Activated T-cell treated with anti-CD3 and anti-CD28 coated beads for 4 hours (primary cell): ENCODE measurements at places on chromosomes 2 and 18.

DNA sequence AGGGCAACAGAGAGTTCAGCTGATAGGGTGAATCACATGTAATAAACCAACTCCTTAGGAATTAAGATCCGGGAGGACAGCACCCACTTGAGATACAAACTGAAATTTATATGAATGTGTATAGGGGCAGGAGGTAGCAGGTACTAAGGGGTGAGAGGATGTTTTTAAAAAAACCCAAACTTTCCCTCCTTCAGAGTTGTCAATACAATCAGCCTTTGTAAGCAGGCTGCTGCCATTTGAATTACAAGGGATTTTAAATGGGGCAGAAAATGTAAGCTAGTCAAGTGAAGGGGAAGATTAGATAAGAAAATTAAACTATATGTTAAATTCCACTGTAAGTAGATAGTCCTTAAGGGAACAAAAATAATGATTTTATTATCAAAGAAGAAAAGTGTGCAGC is 1239.7 kb upstream of the CELF4 start:
- DNase-seq = no peak

GRCh38 chr2:66782780-66783361 is 347.9 kb downstream of the MEIS1 start:
- DNase-seq = no peak

DNA sequence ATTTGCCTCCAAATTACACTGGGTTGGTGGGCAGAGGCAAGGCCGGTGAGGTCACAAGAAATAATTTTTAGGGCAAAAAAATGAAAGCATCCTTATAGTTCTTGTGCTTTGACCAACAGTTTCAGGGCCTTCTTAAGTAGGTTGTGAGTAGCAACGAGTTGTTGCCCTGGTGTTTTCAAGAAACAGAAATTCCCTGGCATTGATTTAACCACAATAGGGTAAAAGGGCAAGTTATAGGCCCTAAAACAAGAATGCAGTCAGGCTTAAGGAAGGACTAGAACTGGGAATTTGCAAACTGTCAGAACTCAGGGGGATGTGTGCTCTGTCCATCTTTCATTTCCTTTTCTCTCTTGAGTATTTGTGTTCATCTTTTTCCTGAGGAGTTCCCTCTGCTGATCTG is 46.1 kb upstream of the STPG4 start:
- no peak for DNase-seq

DNA sequence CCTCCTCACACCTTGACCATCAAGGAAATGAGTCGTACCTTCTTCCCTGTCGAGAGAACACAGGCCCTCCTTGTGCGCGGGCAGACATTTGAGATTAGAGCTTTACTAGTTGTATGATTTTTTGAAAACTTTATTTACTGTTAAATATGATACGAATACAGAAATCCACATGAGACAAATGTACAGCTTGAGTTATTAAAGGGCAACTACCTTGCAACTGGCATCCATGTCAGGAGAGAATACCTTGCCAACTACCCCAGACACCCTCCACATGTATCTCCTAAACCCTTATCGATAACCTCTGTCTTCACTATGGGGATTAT is 28.3 kb downstream of the KLHL23 start:
- DNase-seq = no peak

- no peak for DNase-seq
Measured at GRCh38 chr2:790081-790480, 112.9 kb upstream of the TMEM18 start.

GRCh38 chr2:191187105-191187829 is 36.5 kb upstream of the STAT4 start:
- DNase-seq = no peak

DNA sequence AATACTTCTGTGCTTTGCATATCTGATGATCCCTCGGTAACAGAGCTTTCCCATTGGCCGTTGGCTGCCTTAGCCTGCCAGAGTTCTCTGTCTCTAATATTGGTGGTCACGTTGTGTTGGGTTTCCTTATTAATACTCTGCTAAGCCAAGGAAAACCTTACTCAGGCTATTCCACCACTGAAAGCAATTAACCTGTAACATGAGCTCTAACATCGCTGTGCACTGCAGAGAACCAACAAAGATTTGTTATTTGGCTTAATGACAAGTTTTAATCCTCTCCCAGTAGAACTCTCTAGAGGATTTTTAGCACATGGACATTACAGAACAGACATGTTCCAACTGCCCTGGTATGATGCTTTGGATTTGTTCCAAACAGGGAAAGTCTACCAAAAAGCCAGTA is 825.9 kb upstream of the POU3F3 start:
- no peak for DNase-seq

GRCh38 chr2:105396254-105397024 is 2.4 kb downstream of the FHL2 start:
- DNase-seq = peak; percentile 22

- no peak for DNase-seq
Measured at GRCh38 chr2:69104261-69104660, 91.3 kb downstream of the ANTXR1 start.

- DNase-seq = no peak
Measured at GRCh38 chr2:75801234-75801982, 90.7 kb upstream of the GCFC2 start.

- DNase-seq = no peak
Measured at GRCh38 chr2:30717081-30717650, 90.1 kb downstream of the CAPN13 start.

DNA sequence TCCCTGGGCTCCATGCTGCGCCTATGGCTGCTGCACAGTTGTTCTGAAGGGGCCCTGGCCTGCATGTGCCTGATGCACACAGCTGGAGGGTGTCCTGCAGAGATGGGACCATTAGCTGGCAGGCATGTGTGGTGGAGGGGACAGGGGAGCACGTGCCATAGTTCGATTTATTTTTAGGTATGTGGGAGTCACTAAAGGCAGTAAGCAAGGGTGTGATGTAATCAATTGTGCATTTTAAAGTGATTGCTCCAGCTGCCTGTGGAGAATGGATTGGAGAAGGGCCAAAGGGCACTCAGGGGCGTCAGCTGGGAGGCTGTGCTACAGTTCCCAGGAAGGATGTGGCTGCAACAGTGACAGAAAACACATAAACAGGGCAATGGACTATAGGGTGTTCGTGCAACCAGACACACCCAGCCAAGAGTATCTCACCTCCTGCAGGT is 205.1 kb downstream of the ARL4C start:
- DNase-seq = no peak

DNA sequence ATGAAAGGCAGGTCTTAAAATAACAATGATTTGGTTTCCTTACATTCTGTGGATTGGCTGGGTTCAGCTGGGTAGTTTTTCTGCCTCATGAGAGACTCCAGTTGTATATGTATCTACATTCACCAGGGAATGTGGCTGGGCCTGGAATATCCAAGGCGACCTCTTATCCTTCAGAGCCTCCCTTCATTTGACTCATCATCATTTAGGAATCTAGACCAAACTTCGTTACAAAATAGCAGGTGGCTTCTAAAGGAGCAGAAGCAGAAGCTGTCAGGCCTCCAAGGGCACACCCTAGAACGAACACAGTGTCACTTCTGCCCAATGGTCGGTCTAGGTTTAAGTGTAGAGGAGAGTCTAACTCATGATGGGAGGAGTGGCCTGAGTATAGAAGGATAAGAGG is 204.2 kb downstream of the EN1 start:
- DNase-seq = no peak

GRCh38 chr2:171794918-171795317 is 99.1 kb downstream of the SLC25A12 start:
- no peak for DNase-seq

GRCh38 chr18:22822024-22822423 is 111.1 kb upstream of the RBBP8 start:
- DNase-seq = no peak

GRCh38 chr18:76491776-76492668 is 3.0 kb downstream of the ZNF516 start:
- DNase-seq = peak; percentile 26

- no peak for DNase-seq
Measured at GRCh38 chr2:119260646-119261492, 37.2 kb downstream of the STEAP3 start.

GRCh38 chr2:183088061-183088460 is 9.5 kb downstream of the DUSP19 start:
- no peak for DNase-seq

- no peak for DNase-seq
Measured at GRCh38 chr18:8976606-8977005, 125.9 kb upstream of the NDUFV2 start.

GRCh38 chr2:55049043-55049820 is 1.0 kb downstream of the RTN4 start:
- peak; percentile 40 for DNase-seq

DNA sequence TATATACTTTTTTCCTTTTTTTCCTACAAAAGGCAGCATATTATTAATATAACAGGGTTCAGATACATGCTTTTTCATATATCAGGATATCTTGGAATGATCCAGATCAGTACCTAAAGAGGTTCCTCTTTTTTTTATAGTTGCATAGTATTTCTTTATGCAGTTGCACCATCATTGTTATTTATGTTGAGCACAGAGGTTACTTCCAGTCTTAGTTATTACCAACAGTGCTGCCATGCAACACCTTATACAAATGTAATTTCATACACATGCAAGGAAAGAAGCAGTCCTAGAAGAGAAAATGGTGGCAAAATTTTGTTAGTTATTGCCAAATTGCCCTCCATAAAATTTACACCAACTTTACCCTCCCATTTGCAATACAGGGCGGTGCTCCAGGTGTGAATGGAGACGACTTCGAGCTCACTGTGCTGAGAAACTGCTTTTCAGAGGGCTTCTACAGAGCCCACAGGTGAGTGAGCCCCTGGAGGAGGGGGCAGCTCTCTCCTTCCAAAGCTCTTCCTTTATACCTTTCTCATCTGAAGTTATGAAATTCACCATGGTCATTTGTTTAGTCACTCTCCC is 30.0 kb upstream of the KCMF1 start:
- DNase-seq = no peak

DNA sequence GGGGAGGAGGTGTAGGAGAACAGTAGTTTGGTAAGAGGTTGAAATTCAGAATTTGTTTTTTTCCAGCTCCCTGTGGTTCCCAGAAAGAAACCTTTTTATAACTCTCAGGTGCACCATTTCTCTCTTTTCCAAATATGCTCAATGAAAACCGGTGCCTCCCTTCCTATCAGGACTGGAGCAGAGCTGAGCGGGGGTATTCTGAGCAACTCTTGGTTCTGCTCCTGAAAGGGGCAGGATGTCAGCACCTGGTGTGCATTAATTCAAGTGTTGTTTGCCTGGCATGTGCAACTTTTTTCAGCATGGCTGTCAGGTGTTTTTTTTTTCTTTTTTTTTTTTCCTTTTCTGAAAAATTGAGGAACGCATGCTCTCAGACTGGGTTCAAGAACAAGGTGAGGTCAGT is 74.1 kb downstream of the MAPK4 start:
- DNase-seq = no peak

- DNase-seq = no peak
Measured at GRCh38 chr2:43065871-43066270, 160.5 kb downstream of the ZFP36L2 start.

DNA sequence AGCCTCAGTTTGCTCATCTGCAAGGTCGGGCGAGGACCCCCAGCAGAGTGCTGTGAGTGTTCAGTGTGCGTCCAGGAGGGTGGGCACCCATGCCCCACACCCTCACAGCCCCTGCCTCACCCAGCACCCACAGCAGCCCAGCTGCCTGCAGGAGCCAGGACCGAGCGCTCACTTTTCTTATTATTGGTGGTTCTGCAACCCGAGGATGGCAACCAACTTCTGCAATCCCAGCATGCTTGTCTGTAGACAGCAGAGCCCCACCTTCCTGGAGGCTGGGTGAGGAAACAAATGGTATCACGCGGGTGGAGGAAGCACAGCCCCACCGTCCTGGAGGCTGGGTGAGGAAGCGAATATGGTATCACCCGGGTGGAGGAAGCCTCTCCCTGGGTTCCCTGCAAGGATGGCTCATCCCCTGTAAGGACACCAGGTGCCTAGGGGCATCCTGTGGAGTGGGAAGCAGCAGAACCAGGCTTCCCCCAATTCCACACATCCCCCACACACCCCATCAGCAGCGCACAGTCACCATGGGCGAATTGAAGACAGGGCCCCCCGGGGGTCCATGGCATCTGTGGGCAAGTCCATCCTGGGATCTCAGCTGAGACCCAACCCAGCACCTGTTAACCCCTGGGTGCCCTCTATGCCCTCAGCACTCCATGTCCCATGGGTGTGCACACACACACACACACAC is 220.5 kb upstream of the RAB6C start:
- DNase-seq = no peak

DNA sequence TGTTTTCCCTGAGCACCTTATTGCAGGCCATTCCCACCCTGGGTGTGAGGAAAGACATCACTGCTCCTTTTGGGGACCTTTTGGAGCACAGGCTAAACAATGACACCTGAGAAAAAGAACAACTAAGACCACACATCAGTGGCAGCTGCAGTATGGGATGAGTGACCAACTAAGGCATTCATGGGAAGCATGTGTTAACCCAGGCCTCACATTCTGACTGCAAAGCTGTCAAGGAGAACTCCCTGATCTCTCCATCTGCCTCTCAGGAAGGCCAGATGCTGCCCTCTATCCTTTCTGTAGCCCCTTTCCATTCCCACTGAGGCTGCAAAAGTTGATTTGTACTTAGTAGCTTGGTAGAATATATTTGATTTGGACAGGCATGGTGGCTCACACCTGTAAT is 277.7 kb upstream of the FBXO11 start:
- DNase-seq = no peak

- DNase-seq = no peak
Measured at GRCh38 chr2:239880396-239880795, 144.7 kb downstream of the NDUFA10 start.

- no peak for DNase-seq
Measured at GRCh38 chr2:105125920-105126319, 88.1 kb downstream of the MRPS9 start.

DNA sequence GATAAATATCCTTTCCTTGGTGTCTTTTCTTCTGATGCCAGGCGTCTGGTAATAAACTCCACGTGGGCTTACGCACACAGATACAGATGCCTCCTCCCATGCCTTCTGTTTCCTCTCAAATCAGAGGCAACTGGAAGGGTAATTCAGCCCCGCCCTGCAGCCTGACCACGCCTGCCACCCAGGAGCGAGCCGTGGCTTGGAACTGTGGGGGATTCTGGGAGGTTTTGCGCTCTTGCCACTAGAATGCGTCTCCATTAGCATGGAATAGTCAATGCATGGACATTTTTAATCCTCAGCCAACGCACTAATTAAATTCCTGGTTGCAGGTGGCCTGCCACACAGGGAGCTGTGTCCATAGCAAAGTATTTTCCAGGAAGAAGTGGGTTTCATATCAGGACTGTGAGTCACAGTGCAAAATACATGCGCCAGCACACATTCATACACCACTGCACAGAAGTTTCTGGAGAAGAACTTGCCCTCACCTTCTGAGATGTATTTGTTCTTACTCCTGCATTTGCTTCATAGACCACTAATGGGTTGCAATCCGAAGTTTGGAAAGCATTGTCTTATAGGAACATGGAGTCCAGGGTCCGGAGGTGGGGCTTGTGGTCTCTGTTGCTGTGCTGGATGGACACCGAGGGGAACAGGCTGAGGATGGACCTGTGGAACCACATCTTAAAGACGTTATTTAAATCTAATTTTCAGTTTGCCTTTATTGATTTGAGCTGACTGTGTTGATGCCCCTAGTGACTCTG is 151.4 kb downstream of the LDLRAD4 start:
- no peak for DNase-seq
